GM12865 (cell line): ENCODE measurements at places on chromosomes 16 and 17.

- peak; percentile 28 for DNase-seq
Observed at GRCh38 chr16:53743149-53743566, 39.2 kb downstream of the FTO start.

GRCh38 chr17:1467898-1468492, 12.0 kb upstream of the CRK start:
- DNase-seq = no peak

DNA sequence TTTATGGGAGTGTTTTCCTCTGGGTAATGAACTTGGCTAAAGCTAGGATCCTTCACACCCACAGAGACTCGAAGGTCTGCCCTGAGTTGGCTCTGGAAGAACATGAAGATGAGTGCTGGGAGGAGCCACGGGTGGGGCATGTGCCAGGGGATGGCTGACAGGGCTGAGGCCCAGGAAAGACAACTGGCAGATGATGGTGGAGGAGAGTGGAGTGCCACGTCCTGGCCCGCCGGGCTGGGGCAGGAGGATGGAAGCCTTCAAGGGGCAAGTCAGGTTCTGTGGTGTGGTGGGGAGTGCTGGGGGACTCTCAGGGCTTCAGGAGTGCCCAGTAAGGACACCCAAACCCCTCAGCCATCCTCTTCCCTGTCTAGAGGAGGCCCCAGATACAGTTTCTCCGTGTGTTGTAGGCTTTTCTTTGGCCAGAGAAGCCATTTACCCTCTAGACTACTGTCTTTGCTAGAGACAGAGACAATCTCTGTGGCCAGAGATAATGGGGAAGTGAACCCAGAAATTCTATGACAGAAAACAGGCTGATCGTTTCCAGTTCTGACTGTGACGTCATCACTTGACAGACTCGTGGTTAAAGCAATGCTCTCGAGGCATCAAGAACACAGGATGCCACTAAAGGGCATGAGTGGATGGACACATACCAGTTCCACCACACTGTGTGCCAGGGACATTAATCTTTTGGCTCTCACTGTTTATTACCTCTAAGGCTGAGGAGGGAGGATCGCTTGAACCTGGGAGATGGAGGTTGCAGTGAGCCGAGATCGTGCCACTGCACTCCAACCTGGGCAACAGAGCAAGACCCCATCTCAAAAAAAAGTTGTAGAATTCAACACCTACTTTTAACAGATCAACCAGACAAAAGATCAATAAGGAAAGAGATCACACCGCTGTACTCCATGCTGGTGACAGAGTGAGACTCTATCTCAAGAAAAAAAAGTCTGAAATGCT, 18.6 kb upstream of the SLC5A10 start:
- peak; percentile 47 for DNase-seq

DNA sequence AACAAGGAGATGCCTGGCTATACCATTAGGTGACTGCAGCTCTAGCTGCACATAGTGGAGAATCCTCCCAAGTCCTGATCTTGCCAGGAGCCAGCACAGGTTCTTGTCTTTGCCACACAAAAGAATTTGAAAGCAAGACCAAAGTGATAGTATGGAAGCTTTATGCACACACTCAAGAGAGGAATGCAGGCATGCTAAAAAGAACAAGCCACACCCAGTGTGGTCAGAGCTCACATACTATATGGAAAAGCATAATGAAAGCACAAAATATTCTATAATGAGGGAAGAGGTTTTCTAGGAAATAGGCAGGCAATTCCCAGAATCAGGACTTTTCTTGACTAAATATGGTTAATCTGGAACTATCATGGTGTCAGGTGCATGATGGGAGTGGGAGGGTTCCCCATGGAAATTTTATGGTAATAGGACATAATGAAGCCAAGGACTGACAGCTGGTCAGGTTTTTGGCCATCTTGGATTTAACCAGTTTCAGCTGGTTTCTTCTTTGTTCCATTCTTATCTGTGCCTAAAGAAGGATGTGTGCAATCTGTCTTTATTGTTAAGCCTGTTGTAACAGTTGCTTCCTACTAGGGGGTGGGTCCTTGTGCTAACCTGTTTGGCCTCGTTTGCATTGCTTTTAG, 171.6 kb downstream of the ZNF18 start:
- no peak for DNase-seq

DNA sequence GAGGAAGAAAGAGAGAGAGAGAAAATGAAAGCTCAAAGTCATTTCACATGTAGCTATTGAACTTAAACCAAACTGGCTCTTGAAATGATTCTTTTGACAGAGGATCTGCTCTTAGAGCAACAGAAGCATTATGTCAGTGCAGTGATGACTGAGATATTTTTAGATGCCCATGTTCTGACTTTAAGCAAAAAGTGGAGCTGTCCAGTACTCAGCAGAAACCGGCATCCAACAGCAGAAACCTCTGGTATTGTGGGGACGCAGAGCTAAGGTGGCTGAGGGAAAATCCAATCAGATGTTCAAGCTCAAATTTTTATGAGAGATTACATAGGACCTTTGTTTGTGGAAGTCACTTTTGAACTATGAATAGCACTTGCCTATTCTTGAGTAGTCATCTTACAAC, 69.8 kb upstream of the ANKFN1 start:
- no peak for DNase-seq

DNA sequence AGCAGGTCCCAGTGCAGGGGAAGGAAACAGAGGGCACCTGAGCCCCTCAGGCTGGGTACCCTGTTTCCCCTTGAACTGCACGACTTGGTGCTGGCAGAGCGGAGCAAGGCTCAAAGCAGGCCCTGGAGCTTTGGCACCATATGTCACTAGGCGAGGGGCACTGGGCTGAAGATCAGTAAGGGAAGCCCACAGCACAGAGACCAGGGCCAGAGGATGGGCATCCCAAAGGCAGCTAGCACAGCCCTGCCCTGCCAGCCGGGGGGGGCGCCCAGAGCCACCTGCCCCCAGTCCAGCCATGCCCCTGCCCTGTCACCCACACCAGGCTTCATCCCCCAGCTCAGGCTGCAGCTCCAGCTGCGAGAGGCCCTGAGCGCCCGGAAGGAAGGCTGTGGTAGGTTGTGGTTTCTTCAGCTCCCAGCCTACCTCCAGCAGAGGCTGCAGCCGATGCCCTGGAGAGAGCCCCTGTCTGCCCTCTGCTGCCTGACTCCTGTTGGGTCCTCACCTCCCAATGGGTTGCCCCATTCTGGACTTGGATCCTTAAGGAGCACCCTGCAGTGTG, 10.9 kb downstream of the NHERF1 start:
- DNase-seq = peak; percentile 81

GRCh38 chr17:64164596-64165285, 34.8 kb upstream of the ERN1 start:
- DNase-seq = no peak

- DNase-seq = no peak
Observed at GRCh38 chr17:43974382-43975266, 20.9 kb upstream of the PYY start.

DNA sequence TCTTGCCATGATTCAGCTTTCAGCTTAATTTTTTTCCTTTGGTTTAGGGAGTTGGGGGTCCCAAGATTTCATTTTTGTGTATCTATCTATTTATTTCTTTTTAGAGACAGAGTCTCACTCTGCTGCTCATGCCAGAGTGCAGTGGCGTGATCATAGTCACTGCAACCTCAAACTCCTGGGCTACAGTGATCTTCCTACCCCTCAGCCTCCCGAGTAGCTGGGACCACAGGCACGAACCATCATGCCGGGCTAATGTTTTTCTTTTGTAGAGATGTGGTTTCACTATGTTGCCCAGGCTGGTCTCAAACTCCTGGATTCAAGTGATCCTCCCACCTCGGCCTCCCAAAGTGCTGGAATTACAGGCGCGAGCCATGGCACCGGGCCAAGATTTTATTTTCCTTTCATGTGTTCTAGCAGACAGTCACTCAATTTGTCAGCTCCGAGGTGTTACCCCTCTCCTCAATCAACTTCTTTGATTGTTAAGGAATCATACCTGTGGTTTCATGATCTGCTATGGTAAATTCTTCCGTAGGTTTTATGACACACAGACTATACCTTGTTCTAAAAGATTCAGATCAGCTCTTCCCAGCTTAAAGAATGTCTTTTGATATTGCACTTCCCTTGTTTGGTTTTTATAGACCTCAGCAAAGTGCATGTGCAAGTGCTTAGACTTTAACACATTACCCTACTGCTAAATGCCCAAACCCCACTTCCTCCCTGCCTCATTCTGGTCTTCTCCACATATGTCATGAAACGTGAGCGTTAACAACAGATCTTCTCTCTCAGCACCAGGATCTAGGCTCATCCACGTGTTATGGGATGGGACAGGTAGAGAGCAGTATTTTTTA, 13.0 kb downstream of the UNC45B start:
- DNase-seq = no peak

- DNase-seq = no peak
Observed at GRCh38 chr17:69558796-69559195, 144.3 kb downstream of the MAP2K6 start.

DNA sequence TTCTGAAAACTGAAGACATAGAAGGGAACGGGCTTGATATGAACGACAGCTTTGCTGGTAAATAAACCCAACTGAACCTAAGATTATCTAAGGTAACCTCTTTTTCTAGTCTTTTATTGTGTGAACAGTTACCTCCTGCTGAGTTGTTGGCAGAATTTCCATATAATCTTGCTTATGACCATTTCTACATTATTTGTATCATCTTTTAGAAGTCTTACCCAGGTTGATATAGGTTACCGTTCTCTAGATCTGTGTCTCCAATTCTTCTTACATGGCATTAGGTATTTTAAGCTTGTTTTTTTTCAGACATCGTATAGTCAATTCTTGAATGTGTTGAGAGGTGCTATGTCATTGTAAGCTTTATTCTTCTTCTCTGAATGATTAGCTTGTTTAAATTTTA, 24.3 kb downstream of the TTC19 start:
- no peak for DNase-seq

GRCh38 chr16:55433535-55433934, 45.5 kb upstream of the MMP2 start:
- DNase-seq = no peak

DNA sequence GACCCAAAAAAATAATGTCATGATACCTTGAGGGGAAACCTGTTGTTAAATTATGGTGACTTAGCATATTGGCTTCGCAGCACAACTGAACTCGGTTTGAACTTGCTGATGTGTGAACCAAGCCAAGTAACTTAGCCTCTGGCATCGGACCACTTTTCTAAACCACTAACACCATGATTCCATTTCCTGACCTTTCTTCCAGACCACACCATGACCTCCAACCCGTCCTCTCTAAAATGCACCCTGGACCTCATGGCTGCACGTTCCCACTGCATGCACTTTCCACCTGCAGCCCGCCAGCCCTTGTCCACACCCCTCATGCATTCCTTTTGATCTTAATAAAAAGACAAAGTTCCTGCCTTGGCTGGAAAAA, 29.3 kb downstream of the DYNLRB2 start:
- no peak for DNase-seq

DNA sequence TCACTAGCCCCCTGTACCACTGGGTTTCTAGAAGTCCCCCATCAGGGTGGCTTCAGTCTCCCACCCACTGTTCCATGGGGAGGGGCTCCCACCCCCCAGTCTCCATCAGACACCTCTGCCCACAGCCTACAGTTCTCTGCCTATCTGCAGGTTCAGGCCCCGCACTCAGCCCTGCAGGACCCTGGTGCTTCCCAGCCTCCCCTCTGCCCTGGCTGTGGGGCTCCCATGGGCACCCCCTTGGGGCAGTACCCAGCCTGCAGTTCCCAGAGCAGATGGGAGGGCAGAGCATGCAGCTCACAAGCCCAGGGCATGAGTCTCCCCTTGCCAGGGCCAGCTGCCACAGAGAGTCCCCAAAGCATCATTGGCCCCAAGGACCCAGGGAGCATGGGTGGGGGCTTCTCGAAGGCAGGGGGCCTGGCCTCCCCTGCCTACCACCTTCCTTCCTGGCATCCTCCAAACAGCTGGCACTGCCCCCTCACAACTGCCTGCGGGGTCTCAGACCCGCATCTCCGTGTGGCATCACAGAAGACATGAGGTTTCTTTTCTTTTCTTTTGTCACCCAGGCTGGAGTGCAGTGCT, 2.8 kb upstream of the MRPL28 start:
- no peak for DNase-seq

DNA sequence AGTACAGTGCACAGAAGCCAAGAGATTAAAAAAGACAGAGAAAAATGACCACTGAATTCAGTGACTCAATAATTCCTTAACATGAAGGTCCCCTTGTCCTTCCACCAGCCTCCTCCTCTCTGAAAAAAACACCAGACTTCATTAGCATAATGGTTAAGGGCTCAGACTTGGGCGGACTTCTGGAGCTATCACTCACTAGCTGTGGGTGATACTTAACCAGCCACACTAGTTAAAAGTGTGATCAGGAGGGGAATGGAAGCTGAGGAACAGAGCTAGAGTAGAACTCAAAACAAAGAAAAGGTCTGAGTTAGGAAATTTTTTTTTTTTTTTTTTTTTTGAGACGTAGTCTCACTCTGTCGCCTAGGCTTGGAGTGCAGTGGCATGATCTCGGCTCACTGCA, 23.2 kb downstream of the ZNF652 start:
- DNase-seq = no peak

DNA sequence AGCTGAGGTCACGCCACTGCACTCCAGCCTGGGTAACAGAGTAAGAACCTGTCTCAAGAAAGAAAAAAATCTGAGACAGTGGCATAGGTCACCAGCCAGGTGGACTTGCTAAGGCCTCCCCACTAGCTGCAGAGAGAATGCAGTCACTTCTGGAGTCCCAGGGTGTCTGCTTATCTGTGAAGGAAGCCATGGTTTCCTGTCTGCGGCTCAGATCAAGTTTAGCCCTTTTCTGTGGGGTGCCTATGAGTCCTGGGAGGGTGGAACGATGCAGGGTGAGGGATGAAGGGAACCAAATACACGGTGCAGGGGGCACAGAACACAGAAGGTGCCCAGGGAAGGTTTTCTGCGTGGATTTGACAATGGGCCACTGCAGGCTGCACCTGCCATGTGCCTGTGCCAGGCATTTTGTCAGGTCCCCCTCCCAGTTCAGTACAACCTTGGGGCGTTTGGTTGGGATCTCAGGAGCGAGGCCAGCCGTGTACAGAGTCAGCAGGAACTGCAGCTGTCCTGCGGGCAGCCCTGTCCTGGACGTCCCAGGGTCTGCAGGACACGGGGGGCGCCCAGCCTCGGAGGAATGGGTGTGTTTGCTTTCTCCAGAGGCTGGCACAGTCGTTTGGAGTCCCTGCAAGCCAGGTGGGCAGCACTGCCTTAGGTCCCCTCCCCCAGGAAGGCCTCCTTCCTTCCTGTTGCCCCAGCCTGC, 41.8 kb downstream of the RAB11FIP4 start:
- peak; percentile 45 for DNase-seq

DNA sequence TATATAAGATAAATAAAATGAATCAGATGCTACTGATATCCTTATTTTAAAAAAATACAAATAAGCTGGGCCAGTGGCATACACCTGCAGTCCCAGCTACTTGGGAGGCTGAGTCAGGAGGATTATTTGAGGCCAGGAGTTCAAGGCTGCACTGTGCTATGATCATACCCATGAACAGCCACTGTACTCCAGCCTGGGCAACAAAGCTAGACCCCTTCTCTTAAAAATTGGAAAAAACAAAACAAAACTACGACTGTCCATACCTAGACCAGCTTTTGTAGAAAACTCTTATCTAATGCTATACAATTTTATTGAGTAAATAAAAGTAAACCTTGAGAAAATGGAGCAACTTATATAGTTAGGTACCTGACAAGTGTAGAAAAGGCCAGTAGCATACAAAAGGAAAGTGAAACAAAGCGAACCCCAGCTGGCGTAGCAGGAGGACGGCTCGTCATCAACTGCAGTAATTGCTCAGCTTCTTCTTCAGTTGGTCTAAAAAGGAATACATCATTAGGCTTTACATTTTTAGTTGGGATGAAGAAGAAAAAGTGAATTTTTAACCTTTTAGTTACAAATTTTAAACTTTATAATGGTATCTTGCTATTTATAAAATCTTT, 23.6 kb downstream of the INTS2 start:
- DNase-seq = peak; percentile 64
